ENCODE measurements at places on chromosomes 11 and 22. TPM values are rescaled to one million over a fixed set of nuclear protein-coding genes. Genes with fewer than 3 reads are reported as not detected.

The AIFM3 gene
- 0.23 TPM for total RNA-seq

The CHRDL2 gene
- not detected for total RNA-seq

The RAB38 gene
- 1.1 TPM for total RNA-seq

The TMPRSS13 gene
- total RNA-seq = not detected

The ADAMTS15 gene
- 42.8 TPM for total RNA-seq

The ESAM gene
- 0.23 TPM for total RNA-seq

The ZBTB16 gene
- total RNA-seq = 0.12 TPM

The APOL3 gene
- total RNA-seq = 5.3 TPM

The OR51F2 gene
- not detected for total RNA-seq

The CPSF7 gene
- 12.2 TPM for total RNA-seq

The CBLIF gene
- total RNA-seq = not detected

The TCN2 gene
- 4.6 TPM for total RNA-seq

Data from smooth muscle cell of the coronary artery (primary cell).